ENCODE measurements at places on chromosomes 4 and X. TPM values are rescaled to one million over a fixed set of nuclear protein-coding genes. Genes with fewer than 3 reads are reported as not detected.

The PROM1 gene
- total RNA-seq, result 264 TPM

The PDE6B gene
- 36.4 TPM for total RNA-seq

The MSX1 gene
- under 0.01 TPM for total RNA-seq

The ADAM29 gene
- total RNA-seq, result under 0.01 TPM

The ZBED1 gene
- 55.7 TPM for total RNA-seq

The COL4A6 gene
- not detected for total RNA-seq

The BST1 gene
- total RNA-seq, result 13.7 TPM

The ZMAT1 gene
- 4.6 TPM for total RNA-seq

The GYPA gene
- under 0.01 TPM for total RNA-seq

The KLHL34 gene
- not detected for total RNA-seq

The EIF4E gene
- total RNA-seq, result 45.0 TPM

The CITED1 gene
- total RNA-seq, result not detected

The PAGE5 gene
- total RNA-seq, result not detected

The ARAP2 gene
- 11.0 TPM for total RNA-seq

The TLL1 gene
- not detected for total RNA-seq

The CABS1 gene
- total RNA-seq, result not detected

The ALB gene
- total RNA-seq, result not detected

The ARSD gene
- total RNA-seq, result 69.7 TPM

The TMPRSS11B gene
- total RNA-seq, result not detected

The PAGE4 gene
- not detected for total RNA-seq

The UNC5C gene
- under 0.01 TPM for total RNA-seq

The ARHGAP6 gene
- total RNA-seq, result 1.3 TPM

The GPRASP1 gene
- total RNA-seq, result 3.5 TPM

The DGKK gene
- total RNA-seq, result not detected

The WWC2 gene
- 1.1 TPM for total RNA-seq

The PRRG3 gene
- total RNA-seq, result not detected

The NWD2 gene
- under 0.01 TPM for total RNA-seq

The GATA1 gene
- total RNA-seq, result 32.6 TPM

The RPA4 gene
- 1.6 TPM for total RNA-seq

The POF1B gene
- total RNA-seq, result not detected

The MAP7D3 gene
- 10.0 TPM for total RNA-seq

The SGCB gene
- total RNA-seq, result 0.54 TPM

The DDX53 gene
- total RNA-seq, result not detected

The NEUROG2 gene
- total RNA-seq, result under 0.01 TPM
